ENCODE measurements at places on chromosomes 7 and 10.
A peak's percentile ranks its signal among the peaks of the same experiment; 100 is the strongest.

DNA sequence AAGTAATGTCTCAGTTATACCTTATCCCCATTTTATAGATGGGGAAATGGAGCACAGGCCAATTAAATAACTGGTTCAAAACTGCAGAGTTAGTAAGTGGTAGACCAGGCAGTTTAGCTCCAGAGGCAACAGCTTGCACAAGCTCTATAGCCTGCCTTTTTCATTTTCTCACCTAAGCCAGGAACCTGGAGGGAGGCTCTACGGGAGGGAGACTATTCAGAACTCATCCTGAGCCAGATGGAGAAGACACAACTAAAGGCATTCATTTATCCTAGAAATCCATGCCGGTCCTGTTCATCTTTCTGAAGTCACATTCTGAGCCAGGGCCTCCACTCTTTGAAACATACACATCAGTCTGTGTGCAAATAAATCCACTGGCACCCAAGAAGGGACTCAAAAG, 103.2 kb downstream of the CALN1 start:
- DNase-seq, result no peak
- no peak overlapping the region for H3K4me3 ChIP-seq
- H3K4me1 ChIP-seq, result no peaks in the 10 kb centered on the region
- H3K36me3 ChIP-seq, result no peaks in the 10 kb centered on the region
- H3K27me3 ChIP-seq, result no peaks in the 10 kb centered on the region

GRCh38 chr7:127532736-127533135, 52.7 kb downstream of the GCC1 start:
- no peak overlapping the region for H3K4me3 ChIP-seq
- no peaks in the 10 kb centered on the region for H3K4me1 ChIP-seq

DNA sequence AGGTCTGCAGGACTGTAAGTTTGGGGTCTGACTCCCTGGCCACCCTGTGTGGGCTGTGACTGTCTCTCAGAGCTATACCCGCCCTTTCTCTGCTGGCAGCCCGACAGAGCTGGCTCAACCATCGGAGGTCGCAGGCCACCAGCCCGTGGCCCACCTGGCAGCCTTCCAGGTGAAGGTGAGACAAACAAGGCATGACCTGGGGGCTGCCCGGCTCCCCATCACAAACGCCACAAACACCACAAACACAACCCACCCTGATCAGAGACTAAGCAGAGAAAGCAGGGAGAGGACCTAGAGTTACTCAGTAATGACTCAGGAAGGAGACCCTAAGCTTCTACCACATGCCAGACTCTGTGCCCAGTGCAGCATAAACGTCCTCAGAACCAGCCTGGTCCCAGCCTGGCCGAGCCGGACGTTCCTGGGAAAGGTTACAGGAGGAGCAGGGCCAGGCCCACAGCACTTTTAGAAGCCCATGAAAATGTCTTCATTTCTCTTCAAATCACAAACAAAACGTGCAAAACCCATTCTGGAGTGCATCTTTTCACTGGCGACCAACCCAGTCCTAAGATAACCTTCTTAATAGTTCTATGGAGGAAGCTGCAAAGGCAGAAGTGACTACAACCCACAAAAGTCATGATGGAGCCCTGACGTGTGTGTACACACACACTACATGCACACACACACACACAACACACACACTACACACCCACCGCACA, 66.8 kb downstream of the MKI67 start:
- H3K27ac ChIP-seq, result peak overlapping the region; percentile 27
- H3K4me3 ChIP-seq, result no peak overlapping the region
- H3K4me1 ChIP-seq, result peaks cover 85% of the 10 kb centered on the region
- DNase-seq, result no peak
- H3K36me3 ChIP-seq, result peaks cover 4% of the 10 kb centered on the region

DNA sequence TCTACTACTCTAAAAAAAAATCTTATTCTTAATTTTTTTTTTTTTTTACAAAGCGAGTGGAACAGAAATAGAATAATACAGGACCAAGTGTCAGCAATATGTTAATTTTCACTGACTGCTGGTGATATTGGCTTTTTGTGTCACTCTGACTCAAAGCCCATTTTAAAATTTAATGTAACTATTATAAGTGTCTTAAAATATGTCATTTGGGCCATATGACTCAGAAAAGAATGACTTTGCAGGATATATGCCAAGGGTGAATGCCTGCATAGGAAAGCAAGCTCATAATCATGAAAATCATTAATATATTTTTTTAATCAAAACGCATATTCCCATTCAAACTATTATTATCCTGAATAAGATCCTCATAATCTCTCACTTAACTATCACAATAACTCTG, 149.2 kb downstream of the GNAT3 start:
- no peak overlapping the region for H3K27ac ChIP-seq
- DNase-seq, result no peak
- H3K27me3 ChIP-seq, result no peaks in the 10 kb centered on the region
- H3K36me3 ChIP-seq, result no peaks in the 10 kb centered on the region

DNA sequence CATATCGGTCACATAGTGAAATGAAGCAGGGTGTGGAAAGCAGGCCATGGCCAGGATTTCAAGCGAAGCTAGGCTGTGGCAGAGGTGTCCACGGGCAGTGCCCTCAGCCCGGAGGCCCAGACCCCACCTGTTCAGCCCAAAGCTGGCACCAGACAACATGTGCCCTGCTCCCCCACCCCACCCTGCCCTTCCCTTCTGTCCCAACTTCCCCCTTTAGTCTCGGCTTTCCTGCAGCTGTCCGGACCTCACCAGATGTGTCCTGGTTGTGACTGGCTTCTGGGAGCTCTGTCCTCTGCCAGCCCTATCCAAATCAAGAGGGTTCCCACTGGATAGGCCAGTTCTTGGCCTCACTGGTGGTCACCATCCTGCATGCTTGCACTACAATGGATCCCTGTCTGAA, 37.3 kb downstream of the ADAM12 start:
- no peak overlapping the region for H3K27ac ChIP-seq
- no peaks in the 10 kb centered on the region for H3K36me3 ChIP-seq
- H3K27me3 ChIP-seq, result no peaks in the 10 kb centered on the region
- DNase-seq, result no peak
- no peak overlapping the region for H3K4me3 ChIP-seq
- no peaks in the 10 kb centered on the region for H3K4me1 ChIP-seq

DNA sequence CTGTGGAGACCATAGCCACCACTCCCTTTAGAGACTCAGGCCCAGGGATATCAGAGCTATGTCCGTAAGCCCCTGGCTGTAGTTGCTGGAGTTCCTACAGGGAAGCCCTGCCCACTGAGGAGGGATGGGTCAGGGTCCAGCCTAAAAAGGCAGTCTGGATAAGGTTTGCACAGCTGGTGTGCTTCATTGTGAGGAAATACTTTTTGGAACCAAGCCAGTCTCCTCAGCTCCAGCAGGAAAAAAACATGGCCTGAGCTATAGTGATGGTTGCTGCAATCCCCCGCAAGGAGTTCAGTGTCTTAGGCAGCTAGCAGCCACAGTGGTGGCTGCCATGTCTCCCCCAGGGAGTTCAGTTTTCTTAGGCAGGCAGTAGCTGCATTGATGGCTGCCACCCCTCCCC, 52.6 kb upstream of the CYP2C8 start:
- no peak overlapping the region for H3K4me3 ChIP-seq
- H3K4me1 ChIP-seq, result no peaks in the 10 kb centered on the region
- H3K27ac ChIP-seq, result no peak overlapping the region
- no peaks in the 10 kb centered on the region for H3K27me3 ChIP-seq
- no peak for DNase-seq

DNA sequence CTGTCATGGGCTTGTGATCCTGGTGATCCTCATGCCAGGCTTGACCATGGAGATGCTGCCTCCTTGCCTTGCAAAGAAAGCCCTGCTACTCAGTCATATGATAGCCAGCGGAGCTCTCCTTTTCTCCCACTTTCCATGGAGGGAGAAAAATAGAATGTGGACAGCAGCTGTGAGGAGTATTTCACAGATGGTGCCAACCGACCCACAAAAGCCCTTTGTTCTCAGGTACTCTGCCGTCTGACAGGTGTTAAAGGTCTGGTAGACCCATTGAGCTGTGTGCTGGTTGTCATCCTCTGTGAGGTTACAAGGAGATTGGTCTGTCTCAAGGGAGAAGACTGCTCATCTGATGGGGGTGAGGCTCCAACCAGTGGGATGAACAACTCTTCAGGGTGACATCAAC, 29.5 kb upstream of the COBL start:
- no peaks in the 10 kb centered on the region for H3K36me3 ChIP-seq
- H3K4me1 ChIP-seq, result no peaks in the 10 kb centered on the region
- DNase-seq, result no peak
- no peak overlapping the region for H3K27ac ChIP-seq
- no peaks in the 10 kb centered on the region for H3K27me3 ChIP-seq

DNA sequence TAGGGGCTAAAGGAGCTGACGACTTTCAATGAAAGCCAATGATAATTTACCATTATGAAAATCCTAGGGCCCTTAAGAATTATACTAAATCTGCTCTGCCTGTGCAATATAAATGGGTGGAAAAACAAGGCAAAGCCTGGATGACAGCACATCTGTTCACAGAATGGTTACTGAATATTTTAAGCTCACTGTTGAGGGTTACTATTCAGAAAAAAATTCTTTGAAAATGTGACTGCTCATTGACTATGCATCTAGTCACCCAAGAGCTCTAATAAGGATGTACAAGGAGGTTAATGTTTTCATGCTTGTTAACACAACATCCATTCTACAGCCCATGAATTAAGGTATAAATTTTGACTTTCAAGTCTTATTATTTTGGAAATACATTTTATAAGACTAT, 8.9 kb downstream of the DKK1 start:
- H3K36me3 ChIP-seq, result no peaks in the 10 kb centered on the region
- H3K27ac ChIP-seq, result no peak overlapping the region
- H3K27me3 ChIP-seq, result no peaks in the 10 kb centered on the region
- no peaks in the 10 kb centered on the region for H3K4me1 ChIP-seq

- H3K27me3 ChIP-seq, result no peaks in the 10 kb centered on the region
- H3K27ac ChIP-seq, result no peak overlapping the region
- no peak for DNase-seq
- peaks cover 10% of the 10 kb centered on the region for H3K4me1 ChIP-seq
These were observed 160.5 kb downstream of the SND1 start for GRCh38 chr7:127812540-127812939.

- H3K4me3 ChIP-seq, result no peak overlapping the region
- DNase-seq, result no peak
- H3K36me3 ChIP-seq, result no peaks in the 10 kb centered on the region
- no peaks in the 10 kb centered on the region for H3K4me1 ChIP-seq
These were observed 143.6 kb downstream of the EBF3 start for GRCh38 chr10:129820451-129820850.
